Stimulated activated CD4-positive, alpha-beta T cell treated with anti-CD3 and anti-CD28 coated beads, Interleukin-1b, Interleukin-23, amount 100 ng/mL, for 24 hours (primary cell): ENCODE measurements at places on chromosomes 11 and 22.

DNA sequence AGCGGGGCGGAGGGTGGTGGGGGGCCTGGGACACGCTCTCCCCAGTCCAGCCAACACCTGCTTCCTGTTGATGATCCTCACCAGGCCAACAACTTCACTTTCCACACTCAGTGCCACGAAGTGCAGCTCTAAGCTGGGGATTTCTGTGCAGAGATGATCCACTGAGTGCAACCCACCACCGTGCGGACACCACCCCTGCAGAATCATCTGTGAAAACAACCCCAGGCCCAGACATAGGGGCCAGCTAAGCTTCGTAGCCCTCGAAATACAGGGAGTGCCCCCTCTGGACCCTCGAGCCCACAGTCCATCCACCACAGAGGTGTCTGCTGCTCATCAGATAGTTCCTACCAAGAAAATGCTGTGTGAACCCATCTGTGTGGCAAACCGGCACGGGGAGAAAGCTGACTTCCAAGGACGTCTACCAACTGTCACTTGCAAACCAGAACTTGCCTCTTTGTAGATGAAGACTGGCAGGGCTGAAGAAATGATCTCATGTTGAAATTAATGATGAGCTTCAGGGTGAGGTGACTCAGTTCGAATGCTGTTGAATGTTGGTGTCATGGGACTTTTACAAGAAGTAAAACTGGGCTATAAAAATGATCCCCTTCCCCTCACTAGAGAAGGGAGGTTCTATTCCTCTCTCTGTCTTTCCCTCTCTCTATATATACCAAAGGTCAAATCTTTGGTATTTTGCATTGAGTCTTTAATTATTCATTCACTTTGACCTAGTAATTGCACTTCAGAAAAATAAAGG lies 73.4 kb downstream of the MYEOV start:
- no peak for DNase-seq

DNA sequence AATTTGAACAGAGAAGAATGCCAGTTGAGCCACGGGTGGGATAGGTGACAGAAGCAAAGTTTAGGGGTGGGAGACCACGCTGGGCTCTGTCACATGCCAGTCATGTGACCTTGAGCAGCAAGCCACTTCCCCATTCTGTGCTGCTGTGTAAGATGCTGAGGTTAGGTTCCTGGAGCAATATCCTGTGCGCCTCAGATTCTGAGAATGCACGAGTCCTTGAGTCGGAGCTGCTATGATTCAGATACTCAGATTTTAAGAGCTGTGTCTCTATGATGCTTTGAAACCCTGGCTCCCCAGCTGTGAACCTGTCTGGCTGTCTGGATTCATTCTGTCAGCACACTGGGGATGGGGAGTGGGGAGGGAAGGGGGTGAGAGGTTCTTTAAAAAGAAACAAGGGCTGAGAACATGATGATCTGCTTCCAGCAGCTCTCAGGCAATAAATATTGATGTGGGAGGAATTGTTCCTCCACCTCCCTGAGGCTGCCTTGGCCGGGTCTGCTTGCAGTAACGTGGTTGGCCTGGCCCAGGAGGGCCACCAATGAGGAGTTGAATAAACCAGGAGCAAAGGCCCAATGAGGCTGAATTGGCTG lies 24.0 kb downstream of the SLCO2B1 start:
- DNase-seq, result no peak

DNA sequence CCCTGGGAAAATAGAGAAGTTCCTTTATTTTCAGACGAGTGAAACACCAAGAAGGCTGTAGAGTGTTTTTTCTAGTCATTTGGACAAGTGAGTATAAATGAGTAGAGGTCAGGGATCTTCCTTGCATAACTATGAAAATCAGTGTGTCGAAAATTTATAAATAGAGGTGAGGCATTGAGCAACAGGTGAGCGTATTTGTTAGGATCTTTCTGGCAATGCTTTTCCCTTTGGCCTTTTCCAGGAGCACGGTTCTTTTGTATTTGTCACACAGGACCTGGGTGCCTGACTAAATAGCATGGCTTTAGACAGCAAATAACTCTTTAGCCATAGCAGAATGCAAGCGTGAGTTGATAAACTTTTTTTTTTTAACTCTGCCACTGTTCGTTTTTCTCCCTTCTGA lies 19.6 kb upstream of the ARHGAP42 start:
- DNase-seq, result no peak

GRCh38 chr11:9066433-9066925 lies 24.9 kb downstream of the SCUBE2 start:
- DNase-seq, result no peak

GRCh38 chr22:29125844-29126243 lies 53.0 kb downstream of the KREMEN1 start:
- no peak for DNase-seq
